Stimulated activated CD4-positive, alpha-beta T cell treated with anti-CD3 and anti-CD28 coated beads, Interleukin-1b, Interleukin-23, amount 100 ng/mL, for 24 hours (primary cell): ENCODE measurements at places on chromosomes 11 and 22.

GRCh38 chr11:109590782-109591181 lies 168.8 kb downstream of the C11orf87 start:
- DNase-seq = no peak

DNA sequence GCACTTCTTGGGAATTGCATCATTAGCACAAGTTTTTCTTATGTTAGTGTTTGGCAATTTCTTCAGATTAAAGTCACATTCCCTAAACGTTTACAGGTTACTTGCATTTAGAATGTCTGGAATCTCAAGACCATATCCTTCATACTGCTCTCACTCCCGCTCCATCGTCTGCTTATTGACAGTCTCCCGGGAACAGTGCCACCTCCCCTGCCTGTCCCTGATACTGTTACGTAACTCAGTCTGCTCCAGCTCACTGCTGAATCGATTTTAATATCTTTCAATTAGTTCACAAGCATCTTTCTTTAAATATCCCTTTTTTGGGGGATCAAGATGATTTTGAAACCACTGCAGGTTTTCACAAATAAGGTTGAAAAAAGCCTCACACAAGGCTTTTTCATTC lies 48.2 kb downstream of the GLYATL2 start:
- no peak for DNase-seq

DNA sequence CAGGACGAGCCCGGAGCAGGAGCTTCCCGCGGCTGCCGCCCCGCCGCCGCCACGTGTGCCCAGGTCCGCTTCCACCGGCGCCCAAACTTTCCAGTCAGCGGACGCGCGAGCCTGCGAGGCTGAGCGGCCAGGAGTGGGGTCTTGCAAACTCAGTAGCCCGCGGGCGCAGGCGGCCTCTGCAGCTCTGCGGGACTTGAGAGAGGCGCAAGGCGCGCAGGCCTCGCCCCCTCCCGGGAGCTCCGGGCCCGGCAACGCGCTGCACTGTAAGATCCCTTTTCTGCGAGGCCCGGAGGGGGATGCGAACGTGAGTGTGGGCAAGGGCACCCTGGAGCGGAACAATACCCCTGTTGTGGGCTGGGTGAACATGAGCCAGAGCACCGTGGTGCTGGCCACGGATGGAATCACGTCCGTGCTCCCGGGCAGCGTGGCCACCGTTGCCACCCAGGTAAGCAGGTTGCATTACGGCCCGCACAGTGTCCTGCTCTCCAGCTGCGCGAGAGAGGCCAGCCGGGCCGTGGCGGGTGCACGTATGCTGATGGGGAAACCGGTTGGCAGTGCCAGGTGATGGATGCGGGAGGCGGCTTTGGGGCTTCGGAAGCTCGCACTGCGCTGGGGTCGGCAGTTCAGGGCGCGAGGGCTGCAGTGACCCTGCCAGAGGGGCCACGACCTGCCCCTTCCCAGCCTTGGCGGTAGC lies 2.0 kb downstream of the SLC6A5 start:
- DNase-seq = no peak

GRCh38 chr11:12512826-12513395 lies 135.5 kb downstream of the PARVA start:
- no peak for DNase-seq

- peak; percentile 8 for DNase-seq
Measured at GRCh38 chr11:126607374-126607773, 251.9 kb downstream of the ST3GAL4 start.

DNA sequence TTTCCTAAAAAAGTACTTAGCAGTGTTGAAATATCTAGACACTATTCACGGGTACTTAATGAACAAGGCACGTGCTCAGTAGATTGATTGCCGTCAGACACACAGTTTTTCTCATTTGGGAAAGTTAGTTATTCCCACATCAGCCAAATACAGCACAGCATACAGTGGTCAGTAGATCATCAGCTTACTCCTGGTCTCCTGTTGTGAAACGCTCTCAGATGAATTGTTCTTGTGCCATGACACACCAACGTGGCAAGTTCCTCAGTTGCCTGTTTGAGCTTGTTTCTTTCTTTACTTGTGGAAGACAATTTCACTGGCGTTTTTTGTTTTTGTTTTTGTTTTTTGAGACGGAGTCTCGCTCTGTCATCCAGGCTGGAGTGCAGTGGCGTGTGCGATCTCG lies 8.6 kb downstream of the TAB1 start:
- no peak for DNase-seq

- no peak for DNase-seq
Measured at GRCh38 chr11:16902781-16903378, 111.3 kb downstream of the PLEKHA7 start.

GRCh38 chr11:130217133-130218031 lies 57.8 kb downstream of the ST14 start:
- DNase-seq = no peak

DNA sequence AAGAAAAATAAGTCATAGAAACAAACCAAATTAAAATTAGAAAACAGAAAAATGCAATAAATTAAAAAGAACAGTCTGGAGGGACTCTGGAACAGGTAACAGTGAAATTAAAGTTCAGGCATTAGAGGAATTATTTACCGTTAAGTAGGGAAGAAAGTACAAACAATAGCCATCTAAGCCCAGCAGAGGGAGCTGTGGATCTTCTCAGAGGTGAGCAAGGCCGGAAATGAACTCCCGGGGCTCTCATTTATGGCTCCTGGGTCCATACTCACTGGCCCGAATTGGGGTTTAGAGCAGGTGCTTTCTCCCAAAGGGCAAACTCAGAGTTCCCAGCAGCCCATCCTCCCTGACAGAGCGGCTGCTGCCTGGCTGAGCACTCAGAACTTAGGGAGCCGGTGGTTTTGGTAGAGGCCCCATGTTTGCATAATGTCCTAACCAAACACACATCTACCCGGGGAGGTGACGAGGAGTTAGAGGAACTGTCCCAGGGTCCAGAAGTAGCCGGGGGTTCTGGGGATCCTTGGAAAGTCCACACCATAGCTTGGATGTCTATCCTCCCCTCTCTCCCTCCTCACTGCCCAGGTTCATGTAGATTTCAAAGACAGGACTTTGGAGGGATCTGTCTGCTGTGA lies 87.8 kb upstream of the VPREB1 start:
- DNase-seq = peak; percentile 29

GRCh38 chr22:46116491-46116958 lies 33.8 kb upstream of the PPARA start:
- peak; percentile 82 for DNase-seq

DNA sequence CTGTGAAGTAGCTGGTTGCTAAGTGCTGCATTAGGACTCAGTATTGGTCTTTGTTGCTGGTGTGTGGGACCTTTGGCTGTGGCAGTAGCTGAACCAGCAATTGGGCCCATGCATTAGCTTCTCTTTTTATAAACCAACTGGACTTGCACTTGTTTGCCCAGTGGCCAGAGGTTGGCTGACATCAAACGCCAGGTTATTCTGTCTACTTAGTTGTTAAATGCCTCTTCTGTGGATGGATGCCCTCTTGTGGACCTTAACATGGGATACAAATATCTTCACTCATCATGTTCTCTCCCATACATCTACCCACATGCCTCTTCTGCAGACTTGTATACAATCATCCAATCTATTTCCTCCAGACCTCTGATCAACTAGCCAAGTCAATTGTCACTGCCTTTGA lies 26.4 kb upstream of the ARHGAP20 start:
- no peak for DNase-seq

DNA sequence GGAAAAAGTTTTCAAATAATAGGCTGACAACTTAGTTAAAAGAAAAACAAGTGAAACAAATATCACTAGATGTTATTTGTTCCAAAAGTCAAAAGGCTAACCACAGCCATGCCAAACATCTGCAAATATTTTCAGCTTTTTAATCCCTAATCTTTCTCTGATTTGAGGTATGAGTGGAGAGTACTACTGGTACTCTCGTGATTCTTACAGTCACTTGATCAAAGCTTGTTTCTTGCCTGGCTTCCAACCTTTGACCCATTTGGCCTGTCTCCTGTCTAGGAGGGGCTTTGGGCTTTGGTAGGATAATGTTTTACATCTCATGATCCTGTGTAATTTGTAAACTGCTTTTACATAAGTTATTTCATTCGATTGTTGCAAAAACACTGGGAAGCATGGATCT lies 301.8 kb upstream of the SORL1-AS1 start:
- DNase-seq = no peak

- no peak for DNase-seq
Measured at GRCh38 chr11:2202900-2203439, 31.4 kb upstream of the TH start.

DNA sequence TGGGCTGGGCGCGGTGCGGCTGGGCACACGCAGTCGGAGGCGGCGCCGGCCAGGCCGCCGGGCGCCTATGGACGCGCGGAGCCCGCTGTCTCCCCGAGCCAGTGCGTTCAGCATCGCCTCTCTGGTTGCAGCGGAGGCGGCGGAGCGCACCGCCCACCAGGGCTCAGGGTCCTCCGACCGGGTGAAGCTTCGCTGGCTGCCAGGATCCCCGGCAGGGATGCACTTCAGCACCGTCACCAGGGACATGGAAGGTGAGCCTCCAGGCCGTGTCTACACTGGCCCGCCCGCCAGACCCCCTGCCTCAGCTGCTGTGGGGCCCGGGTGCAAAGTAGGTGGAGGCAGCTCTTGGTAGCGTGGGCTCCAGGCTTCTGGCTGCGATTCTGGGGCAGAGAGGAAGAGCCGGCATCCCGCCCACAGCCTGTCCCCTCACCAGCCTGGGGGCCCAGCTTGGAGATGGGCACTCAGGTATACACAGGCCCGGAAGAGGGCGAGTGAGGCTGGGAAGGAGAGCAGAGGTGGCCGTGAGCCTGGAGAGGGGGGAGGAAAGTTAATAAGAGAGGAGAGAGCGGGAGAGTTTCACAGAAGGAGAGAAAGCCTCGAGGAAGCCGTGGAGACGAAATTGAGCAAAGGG lies 1.0 kb upstream of the TBX1 start:
- DNase-seq = no peak
